ENCODE measurements at places on chromosomes 11 and 22.

DNA sequence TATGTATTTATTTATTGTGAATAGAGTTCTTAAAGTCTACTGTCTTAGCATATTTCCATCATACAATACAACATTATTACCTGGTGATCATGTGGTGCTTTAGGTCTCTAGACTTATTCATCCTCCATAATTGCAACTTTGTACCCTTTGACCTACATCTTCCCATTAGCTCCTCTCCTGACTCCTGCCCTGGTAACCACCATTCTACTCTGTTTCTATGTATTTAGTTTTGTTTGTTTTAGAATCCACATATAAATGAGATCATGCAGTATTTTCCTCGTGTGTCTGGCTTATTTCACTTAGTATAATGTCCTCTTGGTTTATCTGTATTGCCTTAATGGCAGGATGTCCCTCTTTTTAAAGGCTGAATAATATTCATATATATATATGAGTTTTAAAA is 22.7 kb downstream of the NCAM1 start:
- no peak for DNase-seq

DNA sequence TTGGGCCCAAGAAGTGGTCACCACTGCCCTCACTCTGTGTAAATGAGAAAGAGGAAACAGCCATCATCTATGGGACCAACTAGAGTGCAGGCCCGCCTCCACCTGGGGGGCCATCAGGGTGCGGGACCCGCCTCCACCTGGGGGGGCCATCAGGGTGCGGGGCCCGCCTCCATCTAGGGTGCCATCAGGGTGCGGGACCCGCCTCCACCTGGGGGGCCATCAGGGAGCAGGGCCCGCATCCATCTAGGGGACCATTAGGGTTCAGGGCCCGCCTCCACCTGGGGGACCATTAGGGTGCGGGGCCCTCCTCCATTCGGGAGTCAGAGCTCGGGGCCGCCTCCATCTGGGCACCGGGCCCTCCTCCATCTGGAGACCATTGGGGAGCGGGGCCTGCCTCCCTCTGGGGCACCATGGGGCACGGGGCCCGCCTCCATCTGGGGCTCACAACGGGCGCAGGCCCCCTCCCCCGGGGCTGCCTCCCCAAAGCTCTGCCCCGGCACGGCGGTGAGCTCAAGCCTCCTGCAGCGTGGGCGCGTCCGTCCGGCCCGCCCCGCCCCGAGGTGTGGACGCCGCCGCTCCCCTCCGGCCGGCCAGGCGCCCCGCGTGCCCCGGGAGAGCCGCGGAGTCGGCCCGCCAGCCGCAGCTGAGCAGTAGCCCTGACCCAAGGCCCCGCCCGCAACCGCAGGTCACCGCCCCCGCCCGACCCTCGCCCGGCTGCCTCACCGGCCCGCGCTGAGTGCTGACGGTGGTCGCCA is 512 bp downstream of the TOLLIP start:
- no peak for DNase-seq

DNA sequence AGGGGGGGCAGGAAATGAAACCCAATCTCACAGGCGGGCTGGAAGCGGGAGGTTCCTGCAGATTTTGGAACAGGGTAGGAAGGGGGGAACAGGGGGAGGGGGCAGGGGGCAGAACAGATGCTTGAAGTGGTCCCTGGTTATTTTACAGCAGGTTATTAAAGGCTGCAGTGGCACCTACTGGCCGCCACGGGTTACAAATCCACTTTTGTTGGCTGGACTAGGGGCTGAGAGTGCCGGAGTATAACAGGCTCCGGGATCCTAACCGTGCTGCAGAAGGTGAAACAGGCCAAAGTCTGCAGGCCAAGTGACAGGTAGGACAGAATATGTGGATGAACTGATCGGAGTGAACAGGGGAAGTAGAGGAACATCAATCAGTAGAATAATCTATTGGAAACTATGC is 2.5 kb downstream of the ROBO3 start:
- no peak for DNase-seq

DNA sequence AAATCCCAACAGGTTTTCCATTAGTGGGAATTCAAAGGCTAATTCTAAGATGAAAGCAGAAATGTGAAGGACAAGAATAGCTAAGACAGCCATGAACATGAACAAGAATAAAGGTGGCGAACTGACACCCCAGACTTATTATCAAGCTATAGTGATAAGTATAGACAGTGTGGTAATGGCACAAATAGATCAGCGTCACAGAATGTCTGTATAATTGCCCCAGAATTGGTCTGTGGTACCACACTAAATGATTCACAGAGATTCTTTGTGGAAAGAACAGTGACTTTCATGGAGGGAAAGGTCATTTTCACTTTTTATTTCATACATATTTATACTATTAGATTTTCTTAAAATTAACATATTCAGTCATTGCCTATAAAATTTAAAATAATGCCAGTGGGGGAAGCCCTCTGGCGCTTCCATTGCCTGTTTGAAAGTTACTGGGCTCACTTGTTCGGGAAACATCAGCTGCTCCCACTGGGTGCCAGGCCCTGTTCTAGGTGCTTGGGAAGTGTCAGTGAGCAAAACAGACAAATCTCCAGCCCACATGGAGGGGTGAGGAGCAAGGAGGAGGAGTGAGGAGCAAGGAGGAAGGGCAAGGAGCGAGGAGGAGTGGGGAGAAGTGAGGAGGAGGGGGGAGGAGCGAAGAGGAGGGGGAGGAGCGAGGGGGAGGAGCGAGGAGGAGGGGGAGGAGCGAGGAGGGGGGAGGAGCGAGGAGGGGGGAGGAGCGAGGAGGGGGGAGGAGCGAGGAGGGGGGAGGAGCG is 11.3 kb upstream of the NLRP6 start:
- peak; percentile 16 for DNase-seq

DNA sequence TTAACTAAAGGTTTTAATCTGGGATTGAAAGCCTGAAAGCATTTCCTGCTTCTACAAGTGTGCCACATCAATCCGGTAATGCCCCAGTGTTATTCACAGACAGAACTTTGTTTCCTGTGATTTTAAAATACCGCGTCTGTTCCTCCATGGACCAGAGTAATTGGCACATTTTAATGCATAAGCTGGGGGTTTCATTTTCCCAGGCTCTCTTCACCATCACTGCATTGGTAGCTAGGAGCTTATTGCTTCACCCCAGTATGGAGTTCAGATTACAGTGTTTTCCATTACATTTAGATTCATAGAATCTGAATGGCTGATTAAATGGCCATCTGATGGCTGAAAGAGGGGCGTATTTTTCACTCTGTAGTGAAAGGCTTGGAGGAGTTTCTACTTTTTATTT is 25.7 kb upstream of the CRTAM start:
- no peak for DNase-seq

DNA sequence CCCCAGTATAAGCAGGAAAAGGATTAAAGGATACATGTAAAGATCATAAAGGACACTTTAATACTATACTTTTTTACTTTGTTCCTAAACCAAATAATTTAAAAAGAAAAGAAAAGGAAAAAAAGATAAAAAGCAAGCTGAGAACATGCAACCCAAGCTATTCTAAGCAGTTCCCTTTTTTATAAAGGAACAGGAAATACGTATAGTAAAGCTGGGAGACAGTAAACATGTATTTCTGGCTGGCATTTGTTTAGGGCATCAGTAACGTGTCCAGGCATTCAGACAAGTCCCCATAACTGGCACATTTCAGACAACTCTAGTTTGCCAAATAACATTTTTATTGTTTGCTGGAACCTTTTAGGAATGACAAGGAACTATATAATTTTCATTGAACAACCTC is 24.9 kb downstream of the BCO2 start:
- DNase-seq, result no peak

GRCh38 chr11:7677796-7678201 is 4.5 kb upstream of the CYB5R2 start:
- DNase-seq, result no peak

DNA sequence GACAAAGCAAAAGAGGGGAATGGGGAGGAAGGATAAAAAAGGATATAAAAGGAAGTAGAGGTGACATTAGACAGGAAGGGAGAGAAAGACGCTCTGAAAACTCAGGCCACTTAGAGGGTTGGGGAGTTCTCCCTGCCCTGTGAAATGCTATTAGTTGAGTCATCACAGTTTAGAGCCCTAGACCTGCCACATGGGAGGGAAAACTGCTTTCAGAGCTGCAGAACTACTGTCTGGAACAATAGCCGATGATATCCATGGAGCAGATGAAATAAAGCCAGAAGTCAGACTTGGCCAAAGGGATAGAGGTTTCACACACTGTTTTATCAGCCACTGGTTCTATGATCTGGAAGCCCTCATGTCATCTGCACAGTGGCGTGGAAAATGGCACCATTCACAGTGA is 157.9 kb downstream of the NCAM1 start:
- no peak for DNase-seq

DNA sequence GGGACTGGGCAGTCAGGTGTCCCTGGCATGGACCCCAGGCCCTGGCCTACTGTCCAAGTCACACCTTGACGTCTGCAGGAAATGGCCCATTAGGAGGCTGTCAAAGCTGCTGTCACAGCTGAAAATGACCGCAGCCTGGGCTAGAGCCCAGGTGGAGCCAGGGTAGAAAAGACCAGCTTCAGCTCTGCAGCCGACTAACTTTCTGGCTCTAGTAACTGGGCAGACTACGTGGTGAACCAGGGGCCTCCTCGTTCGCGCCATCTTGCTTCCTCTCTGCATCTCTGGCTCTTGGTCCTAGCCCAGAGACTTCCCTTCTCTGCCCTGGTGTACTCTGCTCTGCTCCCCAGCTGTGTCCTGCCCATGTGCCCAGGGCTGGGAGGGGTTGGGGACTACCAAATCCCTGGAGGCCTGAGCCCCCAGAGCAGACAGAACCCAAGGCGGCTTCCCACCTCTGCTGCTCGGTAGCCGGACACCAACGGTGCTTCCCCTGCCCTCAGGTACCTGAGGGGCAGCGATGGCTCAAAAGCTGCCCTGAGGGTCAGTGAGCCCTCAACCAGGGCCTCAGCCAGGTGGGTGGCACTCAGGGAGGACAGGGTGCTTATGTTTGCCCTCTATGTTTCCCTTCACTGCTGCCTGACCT is 19.7 kb downstream of the SART1 start:
- DNase-seq, result no peak
